ENCODE measurements at places on chromosomes 12 and 14. TPM values are rescaled to one million over a fixed set of nuclear protein-coding genes. Genes with fewer than 3 reads are reported as not detected.

CFAP251 gene
- 0.30 TPM for total RNA-seq

KRT85 gene
- total RNA-seq, result not detected

BAZ2A gene
- 98.4 TPM for total RNA-seq

TSPAN9 gene
- not detected for total RNA-seq

SRRM4 gene
- not detected for total RNA-seq

CPSF6 gene
- 94.4 TPM for total RNA-seq

DYRK4 gene
- total RNA-seq, result 33.4 TPM

ZNF219 gene
- total RNA-seq, result 6.2 TPM

CELA1 gene
- total RNA-seq, result not detected

MGAT4C gene
- not detected for total RNA-seq

RHEBL1 gene
- 4.6 TPM for total RNA-seq

NPAS3 gene
- not detected for total RNA-seq

UBE3B gene
- 35.5 TPM for total RNA-seq

DPF3 gene
- total RNA-seq, result 6.6 TPM

HOXC6 gene
- total RNA-seq, result not detected

ASCL1 gene
- not detected for total RNA-seq

RERGL gene
- total RNA-seq, result not detected

PKP2 gene
- not detected for total RNA-seq

DENND5B gene
- total RNA-seq, result 0.15 TPM

ACRBP gene
- total RNA-seq, result 2.6 TPM

HOXC12 gene
- total RNA-seq, result not detected

KLRF1 gene
- total RNA-seq, result 0.20 TPM

GLI1 gene
- 0.52 TPM for total RNA-seq

SPTB gene
- not detected for total RNA-seq

KLRK1 gene
- 0.12 TPM for total RNA-seq

NEUROD4 gene
- not detected for total RNA-seq
